Activated CD4-positive, alpha-beta memory T cell treated with anti-CD3 and anti-CD28 coated beads for 36 hours (primary cell): ENCODE measurements at places on chromosomes 7 and 10. TPM values are rescaled to one million over a fixed set of nuclear protein-coding genes. Genes with fewer than 3 reads are reported as not detected.

Gene LBX1
- not detected for total RNA-seq

Gene XRCC2
- 15.0 TPM for total RNA-seq

Gene CRTAC1
- not detected for total RNA-seq

Gene RNF148
- not detected for total RNA-seq

Gene PODXL
- 1.3 TPM for total RNA-seq

Gene SPDYE2B
- not detected for total RNA-seq

Gene SPDYE9
- total RNA-seq, result not detected

Gene TAS2R4
- 0.62 TPM for total RNA-seq

Gene PON1
- total RNA-seq, result not detected

Gene TRIM50
- total RNA-seq, result not detected

Gene GJC3
- total RNA-seq, result 0.19 TPM

Gene GPR15LG
- total RNA-seq, result not detected

Gene LEP
- total RNA-seq, result not detected

Gene PVRIG
- 21.2 TPM for total RNA-seq

Gene NKX1-2
- not detected for total RNA-seq

Gene CALHM3
- not detected for total RNA-seq

Gene SHH
- not detected for total RNA-seq

Gene BTBD16
- not detected for total RNA-seq

Gene SPAM1
- total RNA-seq, result not detected

Gene GCK
- 1.3 TPM for total RNA-seq

Gene EPO
- not detected for total RNA-seq

Gene UNCX
- total RNA-seq, result not detected

Gene SEC61G
- total RNA-seq, result 171 TPM

Gene NPY4R2
- total RNA-seq, result not detected

Gene APBB1IP
- 52.1 TPM for total RNA-seq

Gene TUBAL3
- total RNA-seq, result not detected

Gene BTRC
- 18.2 TPM for total RNA-seq

Gene ETV1
- 0.31 TPM for total RNA-seq

Gene PRRT4
- total RNA-seq, result 0.12 TPM

Gene TAS2R3
- 0.59 TPM for total RNA-seq

Gene MYH16
- total RNA-seq, result not detected

Gene CTTNBP2
- total RNA-seq, result not detected

Gene BEND7
- not detected for total RNA-seq

Gene CFAP69
- total RNA-seq, result 0.48 TPM

Gene ELFN1
- 0.10 TPM for total RNA-seq

Gene FAM24B
- total RNA-seq, result 8.1 TPM

Gene FAM237B
- not detected for total RNA-seq

Gene SDK1
- 0.14 TPM for total RNA-seq

Gene FOXK1
- total RNA-seq, result 25.9 TPM

Gene TMEM184A
- total RNA-seq, result not detected

Gene AVPI1
- 1.7 TPM for total RNA-seq

Gene RARRES2
- not detected for total RNA-seq

Gene SH2B2
- 4.7 TPM for total RNA-seq

Gene KCP
- total RNA-seq, result 0.12 TPM

Gene OGDHL
- 0.36 TPM for total RNA-seq

Gene MYO1G
- total RNA-seq, result 429 TPM

Gene OPALIN
- total RNA-seq, result not detected

Gene NEURL1
- total RNA-seq, result 2.4 TPM

Gene PRKRIP1
- total RNA-seq, result 22.6 TPM

Gene PARP12
- total RNA-seq, result 30.6 TPM

Gene FAM25G
- not detected for total RNA-seq

Gene ASZ1
- not detected for total RNA-seq

Gene MSMB
- not detected for total RNA-seq

Gene ADAP1
- total RNA-seq, result 16.1 TPM

Gene OR2A42
- total RNA-seq, result not detected

Gene RASA4
- 25.2 TPM for total RNA-seq

Gene SPDYE1
- total RNA-seq, result not detected

Gene BLNK
- total RNA-seq, result not detected

Gene TMEM225B
- total RNA-seq, result 0.87 TPM
